ENCODE measurements at places on chromosomes 6 and 20. TPM values are rescaled to one million over a fixed set of nuclear protein-coding genes. Genes with fewer than 3 reads are reported as not detected.
A peak's percentile ranks its signal among the peaks of the same experiment; 100 is the strongest.

- ATAC-seq, result no peak
These were observed 250.3 kb downstream of the TTLL2 start for GRCh38 chr6:167575158-167575696.

- ATAC-seq, result no peak
These were observed 216.8 kb downstream of the TMEM242 start for GRCh38 chr6:157106487-157106886.

- no peak for ATAC-seq
These were observed 208.4 kb upstream of the DTNBP1 start for GRCh38 chr6:15871276-15871675.

DNA sequence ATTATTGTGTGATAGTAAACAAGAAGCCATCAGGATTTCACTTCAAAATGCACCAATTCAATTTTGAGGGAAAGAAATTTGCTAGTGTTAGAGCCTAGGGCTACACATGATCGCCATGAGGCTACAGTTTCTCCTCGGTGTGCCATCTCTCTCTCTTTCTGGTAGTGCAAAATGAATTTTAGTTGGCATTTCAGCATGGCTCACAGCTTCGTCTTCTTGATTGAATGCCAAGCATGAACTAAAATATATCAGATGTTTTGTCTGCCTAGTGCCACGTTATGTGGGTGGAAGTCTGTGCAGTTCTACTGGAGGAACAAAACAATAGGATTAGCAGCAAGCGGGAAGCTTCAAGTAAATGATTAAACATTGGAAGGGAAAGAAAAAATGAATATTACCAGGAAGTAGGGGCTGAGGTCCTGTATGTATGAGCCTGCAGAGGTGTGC is 6.8 kb upstream of the MRAP2 start:
- no peak for ATAC-seq

DNA sequence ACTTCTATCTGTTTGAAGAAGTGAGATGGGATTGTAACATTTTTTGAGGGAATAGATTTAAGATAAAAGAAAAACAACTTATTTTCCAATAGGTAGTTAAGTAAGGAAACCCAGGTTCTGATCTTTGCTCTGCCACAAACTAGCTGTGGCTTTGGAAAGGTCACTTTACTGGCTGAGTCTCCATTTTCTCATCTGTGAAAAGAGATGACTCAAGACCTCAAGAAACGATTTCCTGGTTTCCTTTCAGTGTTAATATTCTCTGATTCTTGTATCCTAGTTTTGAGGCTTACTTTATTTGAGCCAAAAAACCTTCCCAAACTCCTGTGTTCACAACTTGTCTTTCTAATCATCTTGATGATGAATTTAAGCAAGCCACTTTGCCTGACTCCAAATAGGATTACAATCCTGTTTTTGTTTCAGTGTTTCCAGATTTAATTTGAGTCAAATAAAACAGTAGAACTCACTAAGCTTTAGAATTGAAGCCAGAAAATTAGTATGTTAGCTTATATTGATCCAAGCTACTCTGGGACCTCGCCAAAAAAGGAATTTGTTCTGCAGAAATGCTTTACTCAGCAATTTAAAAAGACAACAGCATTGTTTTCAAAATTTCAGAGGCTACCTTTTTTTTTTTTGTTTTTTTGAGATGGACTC is 51.1 kb downstream of the ENPP1 start:
- no peak for ATAC-seq

DNA sequence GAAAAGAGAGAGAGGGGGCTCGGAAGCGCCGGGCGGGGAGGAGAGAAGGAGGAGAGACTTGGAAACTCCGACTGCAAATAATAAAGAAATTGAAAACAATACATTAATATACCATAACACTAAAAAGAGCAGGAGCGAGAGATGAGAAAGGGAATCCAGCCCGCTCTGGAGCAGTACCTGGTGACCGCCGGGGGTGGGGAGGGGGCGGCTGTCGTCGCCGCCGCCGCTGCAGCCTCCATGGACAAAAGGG is 338 bp downstream of the E2F3 start:
- no peak for ATAC-seq

GRCh38 chr20:38144974-38145728 is 19.9 kb downstream of the TGM2 start:
- no peak for ATAC-seq

DNA sequence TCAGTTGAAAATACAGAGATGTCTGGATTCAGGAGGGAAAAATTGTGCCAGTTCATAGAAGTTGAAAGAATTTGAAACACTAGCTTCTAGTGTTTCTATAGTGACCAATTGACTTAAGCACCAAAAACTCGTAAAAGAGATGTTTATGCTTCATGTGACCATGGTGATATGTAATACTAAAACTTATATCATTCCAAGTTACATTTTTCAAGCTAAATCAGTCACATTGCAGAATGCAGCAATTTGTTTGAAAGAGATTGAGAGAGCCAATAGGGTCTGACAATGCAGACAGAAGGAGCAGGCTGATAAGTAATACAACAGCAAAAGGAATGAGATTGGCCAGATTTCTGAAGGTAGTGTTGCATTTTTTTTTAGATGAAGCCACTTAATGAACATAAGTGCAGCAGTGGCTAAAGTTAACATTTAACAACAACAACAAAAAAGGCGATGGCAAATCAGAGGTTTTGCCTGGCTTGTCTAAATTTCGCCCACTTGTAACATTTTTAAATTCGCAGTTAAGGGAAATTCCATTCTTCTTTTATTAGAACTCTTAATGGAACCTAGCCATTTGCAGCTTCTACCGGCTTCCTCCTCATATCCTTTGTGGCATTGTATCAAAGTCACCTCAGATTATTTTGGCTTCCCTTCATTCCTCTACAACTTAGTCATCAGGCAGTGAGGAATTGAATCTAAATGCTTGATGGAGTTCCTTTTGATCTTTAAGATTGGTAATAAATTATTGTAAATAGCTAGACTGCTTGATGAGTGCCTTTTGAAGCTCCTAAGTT is 484.0 kb upstream of the SOX4 start:
- no peak for ATAC-seq

- peak; percentile 66 for ATAC-seq
These were observed at the start of gene RAET1L for GRCh38 chr6:150025201-150025917. RAET1L (minus strand) TSS chr6:150025532; CDS start chr6:150025471, 61 bp downstream.

DNA sequence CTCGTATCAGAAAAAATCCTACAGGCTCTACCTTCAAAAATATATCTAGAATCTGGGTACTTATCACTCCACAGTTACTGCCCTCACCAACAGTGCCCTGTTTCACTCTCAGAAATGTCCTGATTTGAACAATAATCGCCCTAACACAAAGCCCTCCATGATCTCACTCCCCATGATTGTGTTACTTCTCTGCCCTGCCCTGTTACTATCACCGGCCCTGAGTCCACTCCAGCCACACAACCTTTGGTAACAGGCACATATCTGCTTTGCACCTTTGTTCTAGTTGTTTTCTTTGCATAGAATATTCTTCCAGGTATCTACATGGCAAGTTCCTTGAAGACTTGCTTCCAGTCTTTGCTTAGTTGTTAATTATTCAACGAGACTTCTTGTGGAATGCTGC is 142.0 kb downstream of the ARHGAP18 start:
- no peak for ATAC-seq

GRCh38 chr6:35370785-35371493 is 28.6 kb downstream of the PPARD start:
- ATAC-seq, result no peak

GRCh38 chr6:9564021-9564420 is 850.9 kb downstream of the TFAP2A start:
- ATAC-seq, result no peak

DNA sequence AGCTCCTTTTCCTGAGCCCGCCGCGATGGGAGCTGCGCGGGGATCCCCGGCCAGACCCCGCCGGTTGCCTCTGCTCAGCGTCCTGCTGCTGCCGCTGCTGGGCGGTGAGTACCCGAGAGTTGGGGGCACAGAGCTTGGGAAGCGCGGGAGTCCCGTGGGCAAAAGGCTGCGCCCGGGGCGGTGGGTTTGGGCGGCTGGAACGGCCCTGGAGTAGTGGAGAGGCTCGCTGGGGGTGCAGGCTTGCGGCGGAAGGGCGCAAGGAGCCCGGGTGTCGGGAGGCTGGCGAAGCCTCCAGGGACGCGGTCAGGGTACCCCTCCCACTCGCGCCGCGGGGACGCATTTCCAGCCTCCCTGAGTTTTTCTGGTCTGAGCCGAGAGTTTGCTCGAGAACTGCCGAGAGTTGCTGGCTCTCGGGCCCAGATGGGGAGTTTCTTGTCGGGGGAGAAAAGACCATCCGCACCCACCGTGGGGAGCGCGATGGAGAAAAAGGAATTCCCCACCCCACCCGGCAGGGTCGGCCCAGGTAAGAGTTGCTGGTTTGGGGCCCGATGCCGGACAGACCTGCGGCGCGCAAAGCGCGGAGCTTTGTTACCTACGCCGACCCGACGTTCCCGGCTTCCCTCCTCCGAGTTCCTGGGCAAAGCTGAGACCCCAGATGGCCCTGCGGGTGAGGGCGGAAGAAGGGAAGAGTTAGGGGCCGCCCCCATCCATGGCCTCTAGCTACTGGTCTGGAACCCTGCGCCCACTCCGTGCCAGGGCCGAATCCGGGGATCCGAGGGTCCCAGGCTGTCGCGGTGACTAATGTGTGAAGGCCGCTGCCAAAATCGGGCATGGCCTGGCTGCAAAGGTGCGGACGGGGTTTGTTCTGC is 584 bp downstream of the PTK7 start:
- peak; percentile 20 for ATAC-seq

DNA sequence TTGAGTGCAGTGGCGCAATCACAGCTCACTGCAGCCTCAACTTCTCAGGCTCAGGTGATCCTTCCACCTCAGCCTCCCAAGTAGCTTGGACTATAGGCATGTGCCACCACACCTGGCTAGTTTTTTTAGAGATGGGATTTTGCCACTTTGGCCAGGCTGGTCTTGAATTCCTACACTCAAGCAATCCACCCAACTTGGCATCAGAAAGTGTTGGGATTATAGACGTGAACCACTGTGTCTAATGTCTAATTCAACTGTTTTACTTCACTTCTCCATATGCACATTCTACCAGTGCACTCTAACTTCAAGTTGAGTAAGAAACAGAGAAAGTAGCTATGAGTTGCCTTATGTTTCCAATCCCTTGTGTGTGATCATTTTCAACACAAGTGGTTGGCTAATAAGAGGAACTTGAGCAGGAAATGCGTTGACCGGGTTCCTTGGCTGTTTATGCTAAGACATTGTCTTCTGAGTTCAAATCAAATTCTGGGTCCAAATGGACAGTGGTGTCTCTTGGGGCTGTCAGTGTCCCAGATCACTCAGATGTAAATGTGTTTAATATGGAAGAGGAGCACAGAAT is 23.9 kb downstream of the ZNF337 start:
- ATAC-seq, result no peak

GRCh38 chr6:150486048-150486447 is 113.6 kb upstream of the PLEKHG1 start:
- no peak for ATAC-seq

- ATAC-seq, result no peak
These were observed 891 bp downstream of the RIPPLY2 start for GRCh38 chr6:83854001-83854501.

- peak; percentile 55 for ATAC-seq
These were observed 68.5 kb downstream of the FYN start for GRCh38 chr6:111804627-111805235.

DNA sequence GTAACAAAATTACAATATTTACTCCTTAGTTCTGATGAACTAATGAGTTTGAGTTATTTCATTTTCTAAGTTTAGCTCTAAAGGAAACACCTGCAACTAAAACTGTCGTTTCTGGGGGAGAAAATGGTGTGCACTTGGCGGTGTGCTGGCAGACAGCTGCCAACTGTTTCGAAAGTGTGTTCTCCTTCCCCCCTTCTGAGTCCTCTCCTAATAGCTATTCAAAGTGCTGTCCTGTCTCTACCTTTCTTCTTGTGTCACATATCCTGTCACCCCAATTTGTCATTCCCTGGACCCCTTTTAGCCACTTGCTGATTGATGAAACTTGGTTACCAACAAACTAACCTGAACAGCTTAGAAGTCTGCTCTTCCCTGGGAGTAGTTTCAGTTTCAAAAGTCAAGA is 4.9 kb upstream of the UBE2J1 start:
- ATAC-seq, result no peak

GRCh38 chr20:37315021-37315451 is 25.6 kb downstream of the MANBAL start:
- peak; percentile 92 for ATAC-seq

- ATAC-seq, result no peak
These were observed 50.9 kb downstream of the KCNS1 start for GRCh38 chr20:45049904-45050471.

DNA sequence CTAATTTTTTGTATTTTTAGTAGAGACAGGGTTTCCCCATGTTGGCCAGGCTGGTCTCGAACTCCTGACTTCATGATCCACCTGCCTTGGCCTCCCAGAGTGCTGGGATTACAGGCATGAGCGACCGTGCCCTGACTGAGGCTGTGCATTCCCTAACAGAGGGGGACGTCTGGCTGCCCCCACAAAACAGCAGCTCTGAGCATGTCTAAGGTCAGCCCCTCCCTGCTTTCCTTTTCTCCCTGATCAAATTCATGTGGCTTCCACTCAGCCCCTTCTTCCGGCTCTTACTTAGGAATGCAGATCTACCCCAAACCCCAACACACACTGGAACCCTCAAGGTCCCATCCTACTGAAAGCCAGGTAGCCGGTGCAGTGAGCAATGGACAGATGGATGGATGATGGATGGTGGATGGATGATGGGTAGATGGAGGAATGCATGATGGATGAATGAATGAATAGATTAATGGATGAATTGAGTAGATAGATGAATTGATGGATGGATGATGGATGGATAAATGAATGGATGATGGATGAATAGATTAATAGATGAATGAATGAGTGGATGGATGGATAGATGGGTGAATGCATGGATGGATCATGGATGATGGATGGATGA is 91.5 kb upstream of the BHLHE23 start:
- ATAC-seq, result no peak

DNA sequence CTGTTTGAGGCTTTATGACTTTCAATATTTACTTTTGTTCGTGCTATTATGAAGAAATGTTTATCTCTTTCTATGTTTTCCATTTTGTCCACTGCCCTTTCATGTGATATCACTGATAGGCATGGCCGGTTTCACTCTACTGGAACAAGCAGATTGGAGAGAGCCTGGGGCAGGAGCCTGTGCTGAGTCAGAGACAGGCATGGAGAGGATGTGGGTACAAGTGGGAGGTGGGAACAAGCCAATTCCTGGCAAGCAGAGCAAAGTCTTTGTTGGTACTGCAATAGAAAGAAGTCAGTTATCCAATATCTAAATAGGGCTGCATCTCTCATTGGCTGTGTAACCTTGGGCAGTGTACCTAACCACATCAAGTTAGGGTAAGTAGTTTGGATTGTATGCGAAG is 545.6 kb upstream of the MAP3K7 start:
- ATAC-seq, result no peak

The ZBP1 gene
- total RNA-seq, result 0.32 TPM

The RAMACL gene
- 2.3 TPM for total RNA-seq

The NKX2-4 gene
- not detected for total RNA-seq

The FRS3 gene
- total RNA-seq, result 6.5 TPM

The CRISP2 gene
- total RNA-seq, result not detected

The HLA-DMA gene
- total RNA-seq, result 5.8 TPM

The JPH2 gene
- 173 TPM for total RNA-seq

The FIG4 gene
- total RNA-seq, result 23.0 TPM

The RNF217 gene
- total RNA-seq, result 32.2 TPM
